ENCODE measurements at places on chromosomes 7 and 10.

GRCh38 chr10:102113261-102113955 lies 6.8 kb downstream of the LDB1 start:
- DNase-seq: no peak

DNA sequence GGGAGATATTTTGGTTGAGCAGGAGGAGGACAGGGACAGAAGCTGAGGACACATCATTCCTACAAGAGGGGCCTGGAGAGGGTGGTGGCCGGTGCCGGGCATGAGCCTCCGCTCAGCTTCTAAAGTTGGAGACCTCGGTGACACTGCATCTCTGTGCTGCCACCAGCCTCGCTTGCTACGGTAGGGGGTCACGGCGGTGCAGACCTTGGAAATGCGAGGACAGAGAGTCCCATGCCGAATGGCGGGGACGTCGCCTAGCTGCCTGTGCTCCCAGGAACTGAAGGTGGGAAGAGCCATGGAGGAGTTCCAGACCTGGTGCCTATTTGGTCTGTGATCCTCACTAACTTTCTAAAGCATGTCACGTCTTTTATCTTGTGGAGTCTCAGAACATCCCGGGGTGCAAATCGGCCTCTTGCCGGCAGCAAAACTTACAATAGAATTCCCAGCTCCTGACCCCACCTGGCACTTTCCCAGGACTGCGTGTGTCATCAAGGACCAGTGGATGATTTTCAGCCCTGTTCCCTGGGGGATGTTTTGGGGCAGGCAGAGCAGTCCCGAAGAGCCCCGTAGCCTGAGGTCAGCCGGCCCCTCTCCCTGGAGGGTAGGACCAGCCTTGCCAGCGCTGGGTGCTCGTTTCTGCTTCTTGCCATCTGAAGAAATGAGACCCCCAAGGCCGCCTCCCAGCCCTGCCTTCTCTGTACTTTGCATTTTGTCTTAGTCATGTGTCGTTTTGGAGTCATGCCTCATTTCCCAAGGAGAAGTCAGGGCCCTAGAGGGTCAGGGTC lies 205.8 kb upstream of the SHH start:
- no peak for DNase-seq

DNA sequence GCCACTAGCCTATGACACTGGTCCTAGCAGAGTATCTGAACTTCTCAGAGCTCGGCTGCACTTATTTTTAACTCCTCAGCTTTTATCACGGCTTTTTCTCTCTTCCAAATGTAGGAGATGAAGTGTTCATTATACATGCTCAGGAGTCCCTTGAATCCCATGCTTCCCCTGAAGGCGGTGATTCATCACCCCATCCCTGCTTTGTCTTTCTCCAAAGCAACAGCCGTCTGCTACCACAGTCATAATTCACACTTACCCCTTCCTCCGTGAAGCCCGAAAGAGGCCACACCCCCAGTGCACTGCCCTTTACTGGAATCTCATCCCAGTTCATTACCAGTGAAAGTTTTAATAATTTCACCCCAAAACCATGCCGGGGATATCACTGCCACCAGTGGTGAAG lies 301.5 kb upstream of the SHH start:
- DNase-seq: no peak

- no peak for DNase-seq
Measured at GRCh38 chr10:53269482-53269881, 496.9 kb upstream of the MBL2 start.

DNA sequence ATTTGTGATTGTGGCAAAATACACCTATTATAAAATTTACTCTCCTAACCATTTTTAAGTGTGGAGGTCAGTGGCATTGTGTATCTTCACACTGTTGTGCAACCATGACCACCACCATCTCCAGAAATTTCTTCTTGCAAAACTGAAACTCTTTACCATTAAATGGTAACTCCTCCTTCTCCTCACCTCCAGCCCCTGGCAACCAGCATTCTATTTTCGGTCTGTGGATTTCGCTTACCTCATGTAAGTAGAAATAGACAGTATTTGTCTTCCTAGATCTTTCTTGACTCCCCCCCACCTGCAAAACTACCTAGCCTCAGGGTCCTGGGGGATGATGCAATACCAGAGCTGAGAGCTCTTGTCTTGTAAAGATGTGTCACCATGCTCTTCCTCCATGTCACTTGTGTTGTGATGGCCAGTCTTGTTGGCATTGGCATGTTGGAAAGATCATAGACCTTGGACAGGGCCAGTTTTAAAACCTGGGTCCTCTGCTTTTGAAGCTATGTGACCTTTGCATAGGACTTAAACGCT lies 71.1 kb upstream of the EMX2 start:
- DNase-seq: no peak

DNA sequence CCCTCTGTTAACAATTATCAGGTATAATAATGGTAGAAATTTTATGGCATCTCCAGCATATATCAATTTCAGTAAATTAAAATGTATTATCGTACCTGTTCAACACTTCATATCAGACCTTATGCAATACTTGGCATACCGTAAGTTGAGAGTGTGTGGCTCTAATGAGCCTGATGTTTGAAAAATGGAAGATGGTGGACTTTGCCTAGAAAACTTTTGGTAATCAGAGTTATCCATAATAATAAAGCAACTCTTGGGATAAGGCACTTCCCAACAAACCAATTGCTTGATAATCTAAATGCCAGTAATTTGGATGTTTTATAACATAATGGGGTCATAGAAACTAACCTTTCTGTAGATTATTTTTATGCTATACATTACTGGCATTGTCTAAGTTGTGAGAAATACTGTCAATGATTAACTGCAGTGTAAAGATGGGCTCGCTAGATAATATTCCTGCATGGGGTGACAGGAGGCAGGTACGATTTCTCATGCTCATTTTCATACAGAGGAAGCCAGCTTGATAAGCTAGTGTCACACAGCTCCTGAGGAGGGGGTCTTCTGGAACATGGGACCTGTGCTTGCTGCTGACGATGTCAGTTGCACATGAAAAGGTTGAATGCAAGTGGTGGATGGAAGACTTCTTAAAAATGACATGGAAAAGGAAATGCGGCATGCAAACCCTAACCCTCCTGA lies 27.8 kb upstream of the DMBT1 start:
- no peak for DNase-seq

Measured in hematopoietic multipotent progenitor cell (in vitro differentiated cells).